Cerebellar nuclear complex (tissue), 1 donor: ENCODE measurements at places on chromosomes 11 and 22.

DNA sequence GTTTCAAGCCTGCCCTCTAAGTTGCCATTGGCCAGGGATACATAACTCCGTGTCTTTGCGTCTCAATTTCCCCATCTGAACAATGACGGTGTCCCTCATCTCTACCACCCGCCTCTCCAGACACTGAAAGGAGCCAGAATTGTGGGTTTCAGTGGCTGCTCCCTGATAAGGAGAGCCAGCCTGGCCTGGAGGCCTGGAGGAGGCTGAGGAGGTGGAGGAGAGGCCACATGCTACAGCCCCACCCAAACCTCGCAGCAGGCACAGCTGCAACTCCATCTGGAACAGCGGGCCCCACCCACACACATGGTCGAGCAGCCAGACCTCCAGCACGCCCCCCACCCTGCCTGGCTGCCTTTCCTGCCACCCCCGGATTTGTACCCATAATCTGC is 34.4 kb upstream of the CD82 start:
- no peak for DNase-seq

DNA sequence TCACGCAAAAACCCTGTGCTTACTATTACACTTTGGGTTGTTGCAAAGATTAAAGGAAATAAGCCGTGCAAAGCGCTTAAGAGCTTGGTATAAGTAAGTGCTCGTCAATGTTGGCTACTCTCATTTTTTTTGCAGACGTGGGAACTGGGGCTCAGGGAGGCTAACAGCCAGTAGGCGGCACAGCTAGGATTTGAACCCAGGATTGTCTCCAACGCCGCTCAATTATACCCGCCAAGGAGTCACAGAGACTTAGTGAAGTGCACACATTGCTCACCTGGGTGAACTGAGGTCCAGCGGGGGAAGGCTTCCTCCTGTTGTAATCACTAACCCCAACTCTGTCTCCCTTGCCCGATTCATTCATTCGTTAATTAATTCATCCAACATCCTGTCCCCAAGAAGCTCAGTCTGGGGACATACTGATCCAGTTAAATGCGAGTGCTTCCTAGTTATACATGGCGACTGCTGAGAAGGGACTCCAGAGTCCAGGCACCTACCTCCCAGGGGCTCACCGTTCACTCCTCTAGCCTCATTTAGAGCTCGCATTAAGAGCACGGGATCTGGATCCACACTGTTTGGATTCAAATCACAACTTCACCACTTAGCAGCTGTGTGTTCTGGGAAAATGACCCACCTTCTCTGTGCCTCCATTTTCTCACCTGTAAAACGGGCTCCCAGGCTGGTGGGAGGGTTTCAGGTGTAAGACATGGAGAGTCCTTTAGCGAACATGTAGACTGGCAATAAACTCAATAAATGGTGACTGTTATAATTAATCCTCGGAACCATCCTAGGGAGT is 838 bp upstream of the MTFP1 start:
- no peak for DNase-seq

GRCh38 chr11:131544591-131544990 is 174.2 kb downstream of the NTM start:
- no peak for DNase-seq

GRCh38 chr11:61972112-61972671 is 4.8 kb upstream of the FTH1 start:
- DNase-seq: no peak

DNA sequence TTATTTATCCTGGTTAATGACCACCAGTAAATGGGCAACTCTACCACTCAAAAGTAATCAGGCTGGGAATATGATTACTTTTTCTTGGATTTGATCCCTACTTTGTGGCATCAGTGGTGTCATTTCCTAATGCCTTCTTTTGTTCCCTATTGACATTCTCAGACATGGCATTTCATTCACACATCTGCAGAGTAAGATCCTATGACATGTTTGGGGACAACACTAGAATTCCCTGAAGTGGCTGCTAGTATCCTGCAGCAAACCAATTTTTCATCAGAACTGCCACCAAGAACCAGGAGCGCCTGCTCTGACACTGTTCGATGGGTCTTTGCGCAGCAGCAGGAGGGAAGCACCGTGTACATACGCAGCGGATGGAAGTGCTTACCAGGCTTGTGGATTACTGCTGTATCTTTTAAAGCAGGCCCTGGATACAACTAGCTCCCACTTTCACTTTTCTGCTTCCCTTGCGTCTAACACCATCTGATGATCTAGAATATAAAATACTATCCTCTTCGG is 97.7 kb downstream of the LARGE2 start:
- DNase-seq: no peak

GRCh38 chr11:102478673-102479299 is 26.2 kb upstream of the TMEM123 start:
- DNase-seq: no peak

DNA sequence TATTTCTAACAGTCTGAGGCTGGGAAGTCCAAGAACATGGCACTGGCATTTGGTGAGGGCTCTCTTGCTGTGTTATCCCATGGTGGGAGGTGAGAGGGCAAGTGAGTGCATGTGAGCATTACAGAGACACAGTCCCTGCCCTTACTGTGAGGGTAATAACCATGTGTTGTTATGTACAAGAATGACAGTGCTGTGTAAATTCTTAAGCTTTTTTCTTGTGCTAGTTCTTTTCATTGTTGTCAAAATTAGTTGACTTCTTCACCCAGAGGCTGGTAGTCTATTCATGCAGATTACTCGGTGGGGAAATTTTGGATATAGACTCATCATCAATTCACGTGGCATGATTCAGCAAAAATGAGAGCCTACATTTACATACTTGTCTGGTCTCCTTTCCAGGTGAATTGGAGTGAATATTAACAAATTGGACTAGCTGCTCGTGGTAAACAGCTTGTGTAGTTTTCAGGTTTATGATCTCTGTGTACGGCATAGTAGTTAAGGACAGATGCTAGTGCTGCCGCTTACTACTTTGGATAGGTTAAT is 49.3 kb downstream of the ATXN10 start:
- no peak for DNase-seq

- DNase-seq: no peak
Measured at GRCh38 chr11:109112261-109112660, 309.7 kb upstream of the C11orf87 start.

- DNase-seq: no peak
Measured at GRCh38 chr11:3182462-3182852, 17.3 kb upstream of the OSBPL5 start.

- no peak for DNase-seq
Measured at GRCh38 chr22:22916952-22917290, 29.3 kb downstream of the IGLL5 start.

DNA sequence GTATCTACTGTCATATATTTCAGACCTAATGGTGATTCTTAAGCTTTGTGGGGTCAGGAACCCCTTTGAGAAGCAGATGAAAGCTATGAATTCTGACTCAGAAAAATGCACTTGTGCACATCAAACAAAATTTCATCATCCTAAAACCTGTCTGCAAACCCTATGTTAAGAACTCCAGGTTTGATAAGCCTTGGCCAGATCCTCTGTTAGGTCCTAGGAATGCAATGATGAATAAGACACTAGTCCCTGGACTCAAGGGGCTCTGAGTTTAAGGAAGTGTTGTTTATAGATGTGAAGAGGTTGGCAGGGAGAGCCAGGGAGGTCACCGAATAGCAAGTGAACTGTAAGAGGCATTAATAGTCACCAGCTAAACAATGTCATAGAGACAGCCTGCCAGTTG is 103.2 kb downstream of the SPON1 start:
- DNase-seq: no peak

DNA sequence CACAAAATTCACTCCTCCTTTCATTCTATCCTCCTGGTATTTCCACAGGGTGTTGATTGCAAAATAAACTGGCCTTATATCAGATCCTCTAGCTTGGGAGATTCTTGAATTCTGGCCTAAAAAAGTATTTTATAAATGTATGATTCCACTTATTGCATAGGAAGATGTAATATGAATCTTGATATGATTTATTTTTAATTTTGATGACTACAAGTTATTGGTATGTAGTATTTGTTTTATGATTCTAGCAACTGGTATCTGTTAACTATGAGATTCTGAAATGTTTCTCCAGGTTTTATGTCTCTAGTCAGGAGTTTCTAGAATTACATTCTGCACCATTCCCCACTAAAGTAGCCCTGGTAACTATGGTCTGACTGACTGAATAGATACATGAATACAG is 373.9 kb upstream of the C11orf87 start:
- DNase-seq: no peak

DNA sequence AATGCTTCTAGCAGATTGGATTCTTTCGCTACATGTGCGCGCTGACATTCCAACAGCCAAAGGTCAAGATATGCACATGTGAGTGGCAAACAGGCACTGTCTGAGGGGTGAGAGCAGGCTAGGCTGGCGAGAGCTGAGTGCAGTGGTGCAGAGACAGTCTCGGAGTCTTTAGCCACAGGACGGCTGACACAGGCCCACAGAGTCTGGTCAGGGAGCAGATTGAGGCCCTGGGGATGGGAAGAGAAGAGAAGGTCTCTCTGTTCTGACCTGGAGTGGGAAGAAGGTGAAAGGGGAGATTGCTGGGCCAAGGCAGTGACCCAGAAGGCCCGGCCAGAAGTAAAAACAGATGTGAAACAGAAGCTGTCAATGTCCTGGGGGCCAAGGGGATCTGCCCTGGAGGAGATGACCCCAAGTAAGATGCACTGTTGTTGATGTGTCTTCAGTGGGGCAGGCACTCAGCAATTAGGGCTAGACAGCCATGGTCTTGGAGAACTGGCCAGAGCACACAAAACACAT is 197.8 kb downstream of the ETS1 start:
- no peak for DNase-seq

- DNase-seq: no peak
Measured at GRCh38 chr11:61883327-61883726, 8.0 kb downstream of the FADS3 start.

GRCh38 chr22:19728271-19728670 is 4.9 kb downstream of the GP1BB start:
- DNase-seq: no peak

DNA sequence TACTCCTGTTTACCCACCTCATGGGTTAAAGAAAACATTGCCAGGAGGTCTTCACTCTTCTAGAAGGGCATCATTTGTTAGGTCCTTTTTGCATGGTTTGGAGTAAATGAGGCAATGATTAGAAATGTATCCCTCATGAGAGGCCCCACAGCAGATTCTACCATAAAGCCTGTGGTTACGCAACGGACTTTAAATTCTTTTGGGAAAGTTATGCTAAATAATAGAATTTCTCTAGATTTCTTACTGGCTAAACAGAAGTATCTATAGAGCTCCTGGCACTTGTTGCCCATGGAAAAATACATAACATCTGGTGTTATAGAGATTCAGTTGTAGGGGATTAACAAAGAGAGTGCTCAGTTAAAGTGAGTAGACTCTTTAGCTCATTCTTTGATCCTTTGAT is 15.1 kb upstream of the ATXN10 start:
- DNase-seq: no peak

DNA sequence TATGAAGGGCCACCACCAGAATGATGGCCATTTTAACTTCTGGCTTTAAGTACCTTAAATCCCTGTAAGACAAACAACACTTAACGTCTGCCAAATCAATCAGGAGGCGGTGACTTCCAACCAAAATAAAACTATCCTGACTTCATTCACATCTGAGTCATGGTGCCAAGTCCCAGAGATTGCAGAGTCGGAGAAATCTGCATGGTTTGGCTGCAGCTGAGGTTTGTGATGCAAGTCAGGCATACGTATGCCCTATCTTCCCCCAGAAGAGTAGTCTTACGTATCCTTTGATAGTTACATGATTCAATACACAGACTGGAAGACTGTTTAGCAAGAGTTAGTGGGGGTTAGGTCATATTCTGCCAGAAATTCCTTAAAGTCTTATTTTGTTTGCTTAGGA is 1.7 kb upstream of the GAB2 start:
- no peak for DNase-seq

DNA sequence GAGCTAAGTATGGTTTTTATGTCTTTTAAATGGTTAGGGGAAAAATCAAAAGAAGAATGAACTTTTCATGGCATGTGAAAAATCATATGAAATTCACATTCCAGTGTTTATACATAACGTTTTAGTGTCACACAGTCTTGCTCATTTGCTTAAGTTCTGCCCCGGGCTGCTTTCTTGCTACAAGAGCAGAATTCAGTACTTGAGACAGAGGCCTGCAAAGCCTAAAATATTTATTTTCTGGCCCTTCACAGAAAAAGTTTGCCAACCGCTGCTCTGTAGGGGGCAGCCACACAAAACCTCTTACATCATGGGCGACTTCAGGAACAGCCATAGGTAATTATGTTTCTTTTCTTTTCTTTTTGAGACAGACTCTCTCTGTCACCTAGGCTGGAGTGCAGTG is 1.0 kb upstream of the ATG2A start:
- no peak for DNase-seq

GRCh38 chr11:113034576-113034975 is 73.4 kb downstream of the NCAM1 start:
- DNase-seq: no peak

DNA sequence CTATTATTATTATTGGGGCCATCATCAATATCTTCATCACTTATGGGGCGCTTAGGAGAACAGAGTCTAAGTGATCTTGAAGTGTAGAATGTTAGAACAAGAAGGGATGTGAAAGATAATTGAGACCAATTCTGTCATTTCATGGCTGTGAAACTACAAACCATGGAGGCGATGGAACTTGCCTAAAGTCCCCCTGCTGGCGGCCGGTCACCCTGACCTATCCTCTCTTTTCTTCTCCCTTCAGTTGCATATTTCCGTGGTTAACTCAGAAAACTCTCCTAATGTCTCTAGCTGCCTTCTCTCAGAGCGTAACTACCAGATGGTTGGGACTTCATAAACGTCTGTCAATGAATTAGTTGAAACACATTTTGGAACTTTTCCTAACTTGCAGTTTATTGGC is 6.6 kb upstream of the OR4B1 start:
- no peak for DNase-seq

DNA sequence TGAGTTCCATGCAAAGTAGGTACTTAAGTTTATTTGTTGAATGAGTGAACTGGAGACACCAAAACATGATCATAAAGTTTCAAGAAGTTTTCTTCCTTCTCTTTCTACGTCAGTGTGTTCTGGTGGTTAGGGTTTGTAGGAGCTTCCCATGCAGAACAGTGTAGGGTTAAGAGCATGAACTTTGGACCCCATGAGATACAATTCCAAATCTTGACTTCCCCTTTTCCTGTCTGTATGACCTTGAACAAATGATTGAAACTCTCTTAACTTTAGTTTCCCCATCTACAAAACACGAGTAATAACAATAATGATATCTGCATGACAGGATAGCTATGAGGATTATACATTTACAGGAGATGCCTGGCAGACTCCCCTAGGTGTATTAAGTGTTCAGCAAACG is 41.0 kb upstream of the TENM4 start:
- DNase-seq: no peak

DNA sequence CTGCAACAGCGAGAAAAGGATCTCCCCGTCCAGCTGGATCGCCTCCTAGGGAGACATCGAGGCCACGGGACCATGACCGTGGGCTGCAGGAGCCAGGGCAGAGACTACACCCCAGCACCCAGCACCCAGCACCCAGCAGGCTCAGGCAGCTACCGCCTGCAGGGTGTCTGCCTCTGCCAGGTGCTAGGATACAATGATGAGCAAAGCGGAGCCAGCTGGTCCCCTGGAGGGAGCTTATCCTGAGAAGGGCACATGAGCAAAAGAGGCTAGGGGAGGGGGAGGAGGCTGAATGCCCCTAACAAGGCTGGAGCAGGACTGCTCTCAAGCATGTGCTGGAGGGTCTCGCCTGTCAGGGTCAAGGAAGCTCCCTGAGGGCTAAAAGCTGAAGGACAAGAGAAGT is 4.8 kb upstream of the CASTOR1 start:
- DNase-seq: no peak

- DNase-seq: no peak
Measured at GRCh38 chr11:73182824-73183321, 35.2 kb upstream of the P2RY2 start.

- DNase-seq: no peak
Measured at GRCh38 chr11:103812680-103813079, 223.8 kb upstream of the DDI1 start.

- DNase-seq: no peak
Measured at GRCh38 chr22:23419931-23420330, 160.2 kb downstream of the IGLL1 start.
